ENCODE measurements at places on chromosomes 11 and 22. TPM values are rescaled to one million over a fixed set of nuclear protein-coding genes. Genes with fewer than 3 reads are reported as not detected.

DNA sequence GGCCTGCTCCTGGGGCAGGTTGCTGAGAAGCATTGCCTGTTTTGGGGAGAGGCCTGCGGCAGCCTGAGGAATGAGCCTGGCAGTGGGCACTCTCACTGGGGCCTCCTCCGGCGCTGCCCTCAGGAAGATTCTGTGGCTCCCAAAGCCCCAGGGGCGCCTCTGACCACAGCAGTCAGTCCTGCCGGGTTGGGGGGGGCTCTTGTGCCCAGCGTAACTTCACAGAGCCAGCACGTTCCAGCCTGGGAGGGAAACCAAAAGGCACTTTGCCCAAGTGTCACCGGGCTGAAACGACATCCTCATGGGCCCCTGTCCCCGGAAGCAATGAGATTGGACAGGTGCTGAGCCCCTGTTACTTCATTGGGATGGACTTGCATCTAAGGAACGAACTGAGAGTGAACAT lies 4.3 kb upstream of the LRP5 start:
- no peak overlapping the region for H3K4me3 ChIP-seq
- no peak for DNase-seq
- no peak overlapping the region for H3K27ac ChIP-seq
- no peaks in the 10 kb centered on the region for H3K27me3 ChIP-seq
- H3K4me1 ChIP-seq: no peaks in the 10 kb centered on the region
- H3K36me3 ChIP-seq: no peaks in the 10 kb centered on the region

The TTC17 gene
- total RNA-seq: 56.7 TPM

- DNase-seq: no peak
- H3K4me1 ChIP-seq: peaks cover 6% of the 10 kb centered on the region
- H3K27me3 ChIP-seq: no peaks in the 10 kb centered on the region
- H3K27ac ChIP-seq: peak overlapping the region; percentile 100
Measured at GRCh38 chr11:61793083-61793828, 545 bp downstream of the FEN1 start.

DNA sequence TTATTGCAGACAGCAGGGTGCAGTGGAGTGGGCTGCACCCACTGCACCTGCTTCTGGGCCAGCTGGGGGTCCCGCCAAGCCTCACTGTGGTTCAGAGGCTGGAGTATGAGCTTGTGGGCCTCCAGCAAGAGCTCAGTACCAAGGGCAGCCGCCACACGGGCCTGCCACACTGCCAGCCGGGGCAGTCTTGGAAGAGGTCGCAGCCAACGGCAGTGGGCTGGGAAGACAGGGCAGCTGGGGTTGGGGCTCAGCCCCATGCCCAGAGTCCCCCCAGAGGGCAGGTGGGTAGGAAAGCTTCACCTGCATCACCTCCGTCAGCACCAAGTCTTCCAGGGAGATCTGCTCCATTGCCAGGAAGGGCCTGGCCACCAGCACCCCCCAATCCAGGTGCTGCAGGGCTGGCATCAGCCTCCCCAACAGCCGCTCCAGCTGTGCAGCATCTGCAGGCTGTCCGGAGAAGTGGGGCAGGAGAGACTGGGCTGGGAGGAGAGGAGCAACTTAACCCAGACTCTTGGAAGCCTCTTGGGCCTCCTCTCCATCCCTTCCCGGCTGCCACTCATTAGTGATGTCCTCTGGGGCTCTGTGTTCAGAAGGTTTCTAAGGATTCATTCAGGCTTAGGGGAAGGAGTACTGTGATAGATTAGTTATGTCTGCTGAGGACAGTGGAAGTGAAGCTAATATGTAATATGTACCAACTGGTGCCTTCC lies 1.1 kb upstream of the GSTT4 start:
- no peaks in the 10 kb centered on the region for H3K36me3 ChIP-seq
- no peaks in the 10 kb centered on the region for H3K27me3 ChIP-seq
- no peak for DNase-seq
- no peaks in the 10 kb centered on the region for H3K4me1 ChIP-seq
- no peak overlapping the region for H3K27ac ChIP-seq

- no peak overlapping the region for H3K4me3 ChIP-seq
- no peaks in the 10 kb centered on the region for H3K4me1 ChIP-seq
- DNase-seq: peak; percentile 69
- H3K27me3 ChIP-seq: no peaks in the 10 kb centered on the region
Measured at GRCh38 chr11:47035108-47035507, 98.5 kb downstream of the CSTPP1 start.

- H3K4me1 ChIP-seq: no peaks in the 10 kb centered on the region
- H3K4me3 ChIP-seq: no peak overlapping the region
- H3K27me3 ChIP-seq: no peaks in the 10 kb centered on the region
- no peak for DNase-seq
- H3K27ac ChIP-seq: no peak overlapping the region
Measured at GRCh38 chr11:73019449-73019848, 122.7 kb downstream of the FCHSD2 start.

GRCh38 chr11:44817207-44817949 lies 90.6 kb downstream of the TSPAN18 start:
- peak; percentile 49 for DNase-seq
- H3K36me3 ChIP-seq: no peaks in the 10 kb centered on the region
- no peak overlapping the region for H3K4me3 ChIP-seq
- no peak overlapping the region for H3K27ac ChIP-seq
- no peaks in the 10 kb centered on the region for H3K4me1 ChIP-seq

- H3K27me3 ChIP-seq: no peaks in the 10 kb centered on the region
- no peak overlapping the region for H3K27ac ChIP-seq
Measured at GRCh38 chr11:47891886-47892285, 43.7 kb upstream of the NUP160 start.

The IL10RA gene
- total RNA-seq: 0.12 TPM

DNA sequence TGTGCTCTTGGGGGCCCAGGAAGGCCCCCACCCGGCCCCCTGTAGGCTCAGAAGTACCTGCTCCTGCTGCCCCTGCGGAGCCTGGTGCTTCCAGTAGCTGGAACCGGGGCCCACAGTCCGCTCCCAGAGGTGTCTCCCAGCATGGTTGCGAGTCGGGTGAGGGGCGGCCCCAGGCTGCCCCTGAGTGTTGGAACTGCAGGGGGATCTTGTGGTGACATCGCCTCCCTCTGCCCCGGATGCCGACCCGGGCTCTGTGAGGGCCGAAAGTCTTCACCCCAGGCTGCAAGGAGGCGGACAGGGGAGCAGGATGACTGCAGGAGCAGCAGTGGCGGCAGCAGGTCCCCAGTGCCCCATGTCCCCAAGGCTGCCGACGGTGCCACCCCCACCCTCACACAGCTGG lies 9.5 kb upstream of the PKP3 start:
- no peaks in the 10 kb centered on the region for H3K27me3 ChIP-seq
- no peak overlapping the region for H3K27ac ChIP-seq
- no peak for DNase-seq
- H3K4me3 ChIP-seq: no peak overlapping the region
- no peaks in the 10 kb centered on the region for H3K36me3 ChIP-seq

The CHRM1 gene
- total RNA-seq: not detected

The PTPRCAP gene
- 2.3 TPM for total RNA-seq

The POU2AF2 gene
- not detected for total RNA-seq

GRCh38 chr11:21113876-21114275 lies 444.5 kb downstream of the NELL1 start:
- DNase-seq: no peak
- no peaks in the 10 kb centered on the region for H3K36me3 ChIP-seq
- H3K27me3 ChIP-seq: no peaks in the 10 kb centered on the region
- H3K27ac ChIP-seq: no peak overlapping the region

- H3K27me3 ChIP-seq: peaks cover 10% of the 10 kb centered on the region
- no peak overlapping the region for H3K27ac ChIP-seq
- no peak for DNase-seq
- H3K4me1 ChIP-seq: no peaks in the 10 kb centered on the region
- no peaks in the 10 kb centered on the region for H3K36me3 ChIP-seq
- no peak overlapping the region for H3K4me3 ChIP-seq
Measured at GRCh38 chr22:42375982-42376381, 56.2 kb downstream of the NFAM1 start.

GRCh38 chr22:31919730-31920129 lies 24.6 kb upstream of the YWHAH start:
- no peak overlapping the region for H3K27ac ChIP-seq
- no peaks in the 10 kb centered on the region for H3K4me1 ChIP-seq
- no peaks in the 10 kb centered on the region for H3K36me3 ChIP-seq

- peak; percentile 80 for DNase-seq
- peak overlapping the region; percentile 3 for H3K27ac ChIP-seq
- no peak overlapping the region for H3K4me3 ChIP-seq
Measured at GRCh38 chr11:95897731-95898130, 26.2 kb downstream of the MTMR2 start.

GRCh38 chr22:35431483-35432227 lies 31.7 kb downstream of the MCM5 start:
- no peaks in the 10 kb centered on the region for H3K27me3 ChIP-seq
- H3K27ac ChIP-seq: peak overlapping the region; percentile 48
- no peaks in the 10 kb centered on the region for H3K36me3 ChIP-seq
- H3K4me1 ChIP-seq: peaks cover 12% of the 10 kb centered on the region

DNA sequence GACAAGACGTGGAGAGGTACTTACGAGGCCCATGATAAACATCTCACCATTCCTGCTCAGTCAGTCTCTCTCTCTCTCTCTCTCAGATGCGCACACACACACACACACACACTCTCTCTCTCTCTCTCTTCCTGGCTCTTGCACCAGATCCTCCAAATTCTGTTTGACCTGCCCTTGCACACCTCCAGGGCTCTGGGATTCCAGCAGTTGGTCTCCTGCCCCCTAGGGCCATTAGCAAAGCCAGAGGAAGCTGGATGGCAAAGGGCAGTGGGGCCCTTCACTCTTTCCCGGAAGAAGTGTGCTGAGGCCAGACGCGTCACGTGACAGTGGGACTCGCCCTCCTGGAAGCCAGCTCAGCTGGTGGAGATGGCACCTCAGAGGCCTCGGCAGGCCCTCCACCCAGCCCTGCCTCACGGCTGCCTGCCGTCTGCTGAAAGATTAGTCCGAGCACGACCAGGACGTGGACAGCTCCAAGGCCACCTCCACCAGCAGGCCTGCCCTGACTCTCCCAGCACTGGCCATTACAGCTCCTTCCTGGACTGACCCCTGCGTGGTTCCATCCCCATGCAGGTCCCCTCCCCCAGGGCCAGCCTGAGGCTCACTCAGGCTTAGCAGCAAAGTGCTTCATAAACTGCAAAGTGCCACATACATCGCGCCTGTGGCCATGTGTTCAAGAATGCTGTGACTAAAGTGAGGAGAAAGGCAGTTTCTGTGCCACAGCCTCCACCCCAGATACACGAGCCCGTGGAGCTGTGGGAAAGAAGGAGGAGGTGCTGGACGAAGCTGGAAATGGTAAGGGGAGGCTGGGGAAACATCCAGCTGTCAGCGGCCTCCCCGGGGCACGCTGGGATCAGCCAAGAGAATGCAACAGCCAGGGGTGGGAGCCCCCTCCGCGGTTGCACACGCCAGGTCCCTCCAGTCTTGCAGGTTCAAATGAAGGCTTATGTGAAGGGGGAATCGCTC lies 3.7 kb downstream of the PDGFB start:
- H3K4me3 ChIP-seq: no peak overlapping the region
- peaks cover 36% of the 10 kb centered on the region for H3K27me3 ChIP-seq
- DNase-seq: no peak
- peaks cover 21% of the 10 kb centered on the region for H3K4me1 ChIP-seq
- H3K36me3 ChIP-seq: no peaks in the 10 kb centered on the region

- no peak overlapping the region for H3K27ac ChIP-seq
- peaks cover 2% of the 10 kb centered on the region for H3K27me3 ChIP-seq
- H3K36me3 ChIP-seq: no peaks in the 10 kb centered on the region
- no peak for DNase-seq
- H3K4me3 ChIP-seq: no peak overlapping the region
- no peaks in the 10 kb centered on the region for H3K4me1 ChIP-seq
Measured at GRCh38 chr11:34407121-34407813, 31.5 kb upstream of the CAT start.

The TPBGL gene
- total RNA-seq: 0.20 TPM

Data from astrocyte (in vitro differentiated cells and primary cell).